ENCODE measurements at places on chromosomes 6 and 20.

GRCh38 chr20:61328911-61329558 lies 77.0 kb downstream of the CDH4 start:
- ATAC-seq: no peak

DNA sequence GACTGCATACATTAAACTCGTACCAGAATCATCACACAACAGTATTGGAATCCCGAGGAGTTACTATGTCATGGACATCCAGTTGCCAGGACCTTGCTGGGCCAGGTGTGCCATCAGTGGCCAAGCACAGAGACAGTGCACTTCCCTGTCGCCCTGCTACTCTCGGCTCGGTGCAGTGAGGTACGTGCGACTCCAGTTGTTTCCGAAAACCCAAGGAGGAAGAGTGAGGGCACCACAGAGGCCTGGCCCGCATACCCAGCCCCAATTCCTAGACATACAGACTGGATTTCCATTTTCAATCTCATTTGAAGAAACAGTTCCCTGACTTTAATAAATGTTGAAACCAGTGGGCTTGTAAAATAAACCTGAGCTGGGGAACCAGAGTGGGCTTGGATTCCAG lies 62.5 kb upstream of the AFDN start:
- no peak for ATAC-seq

GRCh38 chr6:83470001-83470400 lies 39.1 kb upstream of the ME1 start:
- no peak for ATAC-seq

GRCh38 chr6:11668455-11668854 lies 110.1 kb downstream of the ADTRP start:
- ATAC-seq: no peak

GRCh38 chr20:47795214-47795907 lies 10.1 kb upstream of the SULF2 start:
- ATAC-seq: peak; percentile 69

DNA sequence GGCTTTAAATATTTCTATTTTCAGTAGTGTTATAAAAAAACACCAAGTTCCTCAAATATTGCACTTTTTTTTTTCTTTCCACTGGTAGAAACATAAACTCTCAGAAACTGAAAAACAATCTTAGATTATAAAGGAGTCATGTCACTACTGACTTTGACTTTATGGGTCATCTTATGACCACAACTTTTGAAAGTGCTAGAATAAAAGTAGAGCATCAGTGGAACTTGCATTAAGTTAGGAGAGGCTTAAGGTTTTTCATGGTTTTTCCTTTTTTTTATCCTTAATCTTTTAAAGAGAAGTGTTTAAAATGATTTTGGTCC lies 56.6 kb upstream of the SUPT3H start:
- ATAC-seq: no peak

- no peak for ATAC-seq
Measured at GRCh38 chr6:154479351-154479769, 31.1 kb downstream of the CNKSR3 start.

- peak; percentile 66 for ATAC-seq
Measured at GRCh38 chr6:26216886-26217713, 129.9 kb downstream of the HFE start.

- no peak for ATAC-seq
Measured at GRCh38 chr20:54250691-54251090, 42.8 kb downstream of the PFDN4 start.

DNA sequence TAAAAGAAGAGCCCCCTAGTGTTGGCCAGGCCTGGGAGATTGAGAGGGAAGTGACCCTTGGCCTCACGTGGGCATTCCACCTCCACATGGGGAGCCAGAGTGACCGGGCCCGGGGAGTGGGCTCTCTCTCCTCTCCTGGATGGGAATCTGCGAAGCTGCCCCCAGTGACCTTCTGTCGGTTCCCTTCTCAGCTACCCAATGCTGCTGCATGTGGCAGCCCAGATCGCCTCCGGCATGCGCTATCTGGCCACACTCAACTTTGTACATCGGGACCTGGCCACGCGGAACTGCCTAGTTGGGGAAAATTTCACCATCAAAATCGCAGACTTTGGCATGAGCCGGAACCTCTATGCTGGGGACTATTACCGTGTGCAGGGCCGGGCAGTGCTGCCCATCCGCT lies 10.1 kb upstream of the GTF2H4 start:
- no peak for ATAC-seq

DNA sequence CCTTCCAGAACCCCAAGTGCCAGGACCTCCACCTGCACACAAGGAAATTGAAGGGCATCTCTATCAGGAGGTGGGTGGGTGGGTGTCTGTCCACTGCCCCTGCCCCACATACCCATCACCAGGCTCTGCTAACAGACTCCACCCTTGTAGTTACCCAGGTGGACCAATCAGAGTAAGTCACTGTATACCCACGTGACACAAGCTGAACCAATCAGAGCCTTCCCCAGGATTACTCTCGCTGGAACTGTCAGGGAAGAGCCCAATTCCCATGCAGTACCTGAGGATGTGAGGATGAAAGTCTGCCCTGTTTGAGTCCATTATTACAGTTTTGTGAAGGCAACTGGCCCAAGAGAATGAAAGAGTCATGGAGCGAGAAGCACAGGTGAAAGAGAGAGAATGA lies 4.2 kb downstream of the OCSTAMP start:
- no peak for ATAC-seq

DNA sequence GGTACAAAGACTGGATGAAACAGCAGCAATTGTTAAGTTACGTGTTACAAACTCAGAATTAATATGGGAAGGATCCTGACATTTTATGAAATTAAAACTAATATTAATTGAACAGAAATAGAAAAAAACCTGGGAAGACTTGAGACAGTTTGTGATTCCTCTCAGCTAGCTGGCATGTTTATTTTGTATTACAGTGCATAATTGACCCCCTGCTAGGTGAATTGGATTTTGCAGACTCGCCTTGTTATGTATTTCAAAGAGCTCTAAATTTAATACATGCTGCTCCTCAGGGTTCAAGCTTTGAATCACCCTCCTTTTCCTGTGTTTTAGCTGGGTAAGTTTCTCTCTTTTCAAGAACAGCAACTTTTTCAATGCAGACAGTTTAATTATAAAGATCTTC lies 339.4 kb downstream of the PLCB1 start:
- ATAC-seq: no peak

GRCh38 chr6:139751179-139751578 lies 376.7 kb upstream of the CITED2 start:
- ATAC-seq: no peak

GRCh38 chr20:32762754-32763201 lies 593 bp downstream of the DNMT3B start:
- no peak for ATAC-seq

DNA sequence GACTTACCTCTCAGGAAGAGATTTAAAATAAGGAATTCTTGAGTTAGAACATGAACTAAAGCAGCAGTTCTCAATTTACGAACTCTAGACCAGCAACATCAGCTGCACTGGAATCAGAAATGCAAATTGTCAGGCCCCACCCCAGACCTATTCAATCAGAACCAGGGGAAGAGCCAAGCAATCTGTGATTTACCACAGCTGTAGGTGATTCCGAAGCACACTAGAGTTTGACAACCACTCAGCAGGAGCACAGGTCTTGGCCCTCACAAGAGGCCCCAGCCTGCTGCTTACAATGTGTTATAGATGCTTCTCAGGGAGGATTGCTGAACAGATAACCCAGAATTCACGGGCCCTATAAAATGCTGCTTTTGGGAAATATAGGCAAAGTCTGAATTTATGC lies 279.2 kb downstream of the PTPRK start:
- peak; percentile 79 for ATAC-seq

GRCh38 chr6:5565971-5566370 lies 304.7 kb downstream of the FARS2 start:
- ATAC-seq: no peak

GRCh38 chr6:35717449-35718374 lies 19.1 kb upstream of the ARMC12 start:
- ATAC-seq: no peak

DNA sequence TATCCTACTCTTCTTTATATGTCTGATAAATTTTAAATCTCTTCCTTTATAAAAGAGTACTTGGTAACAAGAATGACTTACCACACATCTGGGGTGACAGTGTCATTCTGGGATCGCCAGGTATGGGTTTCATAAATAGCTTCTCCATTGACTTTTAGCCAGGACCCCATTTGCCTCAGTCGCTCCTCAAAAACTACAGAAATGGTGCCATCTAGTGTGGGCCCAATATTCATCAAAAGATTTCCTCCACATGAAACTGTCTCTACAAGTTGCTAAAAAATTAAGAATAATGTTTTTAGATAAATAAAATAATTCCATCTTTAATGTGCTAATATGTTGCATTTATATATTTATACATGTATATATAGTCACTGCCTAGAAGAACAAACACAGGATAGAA lies 9.7 kb downstream of the FUCA2 start:
- no peak for ATAC-seq

- no peak for ATAC-seq
Measured at GRCh38 chr6:57297505-57297904, 19.9 kb upstream of the PRIM2 start.

Measured in motor neuron (in vitro differentiated cells).